Cardiac muscle cell (in vitro differentiated cells and primary cell): ENCODE measurements at places on chromosomes 5 and 9. TPM values are rescaled to one million over a fixed set of nuclear protein-coding genes. Genes with fewer than 3 reads are reported as not detected.

Gene NSMF
- total RNA-seq: 75.6 and 107 TPM in 2 replicates

- DNase-seq: no peak
Observed at GRCh38 chr5:93044859-93045666, 536.0 kb downstream of the NR2F1-AS1 start.

Gene OGN
- 0.11 TPM in 1 of 2 replicates, not detected in the other for total RNA-seq

GRCh38 chr5:125149527-125149926, 403.1 kb upstream of the ZNF608 start:
- no peak for DNase-seq

Gene ZER1
- total RNA-seq: 89.6 and 94.1 TPM in 2 replicates

DNA sequence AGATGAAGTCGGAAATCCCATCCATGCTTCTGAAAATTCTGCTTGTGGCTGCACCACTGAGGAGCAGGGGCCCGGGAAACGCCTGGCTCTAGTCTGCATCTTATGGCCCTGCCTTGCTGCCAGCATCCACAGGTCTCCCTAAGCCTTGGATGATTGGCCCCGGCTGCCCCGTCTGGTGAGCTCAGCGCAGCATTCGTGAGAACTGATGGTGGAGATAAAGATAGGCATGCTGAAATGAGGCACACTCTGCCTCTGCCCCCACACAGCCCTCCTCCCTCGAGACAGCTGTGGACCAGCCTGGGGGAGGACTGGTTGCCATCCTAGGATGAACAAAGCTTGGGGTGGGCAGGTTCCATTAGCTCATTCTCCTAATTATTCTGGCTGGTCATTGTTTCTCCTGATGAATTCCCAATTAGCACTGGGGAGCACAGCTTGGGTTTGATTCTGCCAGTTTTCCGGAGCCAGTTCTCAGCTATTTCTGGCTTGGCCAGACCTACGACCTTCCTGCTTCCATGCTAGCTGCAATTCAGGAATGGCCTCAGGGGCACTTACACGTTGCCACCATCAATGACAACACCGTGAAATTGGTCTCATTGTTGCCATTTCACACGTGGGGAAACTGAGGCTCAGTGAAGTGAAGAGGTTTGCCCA, 62.8 kb upstream of the CPEB4 start:
- DNase-seq: peak; percentile 50

DNA sequence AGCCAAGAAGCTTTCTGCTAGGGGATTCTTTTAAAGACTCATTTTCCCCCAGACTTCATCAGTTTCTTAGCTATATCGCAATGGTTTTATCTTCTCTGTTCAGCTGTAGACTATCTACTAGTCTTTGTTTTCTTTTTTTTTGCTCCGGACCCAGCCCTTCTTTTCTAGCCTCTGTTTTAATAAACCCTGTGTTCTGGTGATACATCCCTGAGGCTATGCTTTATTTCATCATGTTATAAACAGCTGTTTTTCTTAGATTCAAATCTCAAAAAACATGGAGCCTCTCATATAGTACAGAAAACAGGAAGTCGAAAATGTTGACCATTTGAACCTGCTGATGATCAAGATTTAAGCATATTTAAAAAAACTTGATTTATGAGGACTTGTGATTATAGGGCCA, 37.8 kb downstream of the SCGB3A1 start:
- no peak for DNase-seq

Gene CBY3
- 0.18 TPM in 1 of 2 replicates, not detected in the other for total RNA-seq

DNA sequence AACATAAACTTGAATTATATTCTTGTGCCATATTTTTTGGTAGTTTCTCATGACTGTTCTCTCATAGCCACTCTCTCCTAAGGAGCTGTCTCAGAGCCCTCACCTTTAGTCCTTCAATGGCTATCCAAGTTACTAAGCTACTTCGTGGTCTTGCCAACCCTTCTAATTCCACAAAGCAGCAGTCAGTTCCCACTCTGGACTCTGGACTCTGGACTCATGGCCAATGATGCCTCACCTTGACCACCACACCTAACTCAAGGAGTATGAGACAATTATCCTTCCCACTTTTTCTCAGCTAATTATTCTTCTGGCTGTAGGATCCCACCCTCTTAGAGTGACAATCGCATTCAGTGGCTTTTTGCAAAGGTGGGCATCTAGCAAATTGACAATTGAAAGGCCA, 42.2 kb downstream of the TUSC1 start:
- DNase-seq: no peak

Gene SMIM32
- total RNA-seq: 0.36 and 0.81 TPM in 2 replicates

Gene OR13C3
- total RNA-seq: 0.24 TPM in 1 of 2 replicates, not detected in the other

Gene FOXD4L6
- total RNA-seq: 0.60 TPM in 1 of 2 replicates, not detected in the other

DNA sequence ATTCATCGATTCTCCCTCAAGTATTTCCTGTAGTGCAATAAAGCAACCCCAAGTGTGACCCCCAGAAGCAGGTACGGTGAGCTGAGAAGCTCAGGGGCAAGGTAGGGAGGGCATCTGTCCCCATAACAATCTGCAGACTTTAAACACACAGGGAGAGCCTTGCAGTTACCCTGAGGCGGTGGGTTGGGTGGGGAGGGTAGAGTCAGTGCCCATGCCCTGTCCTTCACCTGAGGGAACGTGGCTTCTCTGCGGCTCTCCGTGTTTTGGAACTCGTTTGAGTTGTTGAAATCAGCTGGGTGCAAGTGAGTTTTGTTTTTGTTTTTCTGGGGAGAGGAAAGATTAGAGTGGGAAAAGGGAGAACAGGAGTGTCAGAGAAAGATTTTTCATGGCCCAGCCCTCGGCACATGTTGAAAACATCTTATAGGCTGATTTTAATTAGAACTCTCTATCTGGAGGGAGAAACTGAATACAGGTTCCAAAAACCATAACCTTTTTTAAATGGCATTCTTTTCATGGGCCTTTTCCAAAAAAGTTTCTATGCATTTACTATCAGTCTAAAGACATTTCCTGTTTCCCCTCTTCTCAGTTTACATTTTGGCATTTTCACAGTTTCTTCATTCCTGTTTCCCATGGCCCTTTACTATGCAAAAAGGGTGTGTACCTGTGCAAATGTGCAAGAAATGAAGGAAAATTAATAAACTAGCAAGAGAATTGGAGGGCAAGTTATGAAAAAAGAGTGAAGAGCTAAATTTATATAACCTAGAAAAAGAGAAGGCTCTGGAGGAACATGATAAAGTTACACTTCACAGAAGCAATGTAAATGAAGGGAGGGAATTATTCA, 266.5 kb upstream of the VLDLR start:
- no peak for DNase-seq

GRCh38 chr5:32754284-32754683, 43.2 kb downstream of the NPR3 start:
- DNase-seq: no peak

Gene TMEM252
- total RNA-seq: not detected in 2 replicates

GRCh38 chr5:176184608-176185132, 53.6 kb upstream of the SIMC1 start:
- no peak for DNase-seq

Gene CTSV
- 29.0 and 33.9 TPM in 2 replicates for total RNA-seq

DNA sequence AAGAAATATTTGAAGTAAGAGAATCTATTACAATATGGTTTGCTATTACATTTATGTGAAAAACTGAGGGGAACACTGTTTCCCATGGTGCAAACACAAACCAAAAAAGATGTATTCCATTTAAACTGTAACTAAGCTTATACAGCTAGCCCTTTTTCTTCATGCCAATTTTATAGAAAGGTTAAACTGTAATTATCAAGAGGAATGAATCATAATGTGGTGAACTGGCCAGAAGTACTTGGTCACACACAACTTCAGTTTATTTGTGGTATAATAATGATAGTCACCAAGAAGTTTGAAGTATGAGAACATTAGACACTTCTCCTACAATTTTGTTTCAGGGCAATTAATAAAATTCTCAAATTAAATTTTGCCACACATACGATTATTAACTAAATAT, 177.9 kb downstream of the XRCC4 start:
- peak; percentile 40 for DNase-seq

DNA sequence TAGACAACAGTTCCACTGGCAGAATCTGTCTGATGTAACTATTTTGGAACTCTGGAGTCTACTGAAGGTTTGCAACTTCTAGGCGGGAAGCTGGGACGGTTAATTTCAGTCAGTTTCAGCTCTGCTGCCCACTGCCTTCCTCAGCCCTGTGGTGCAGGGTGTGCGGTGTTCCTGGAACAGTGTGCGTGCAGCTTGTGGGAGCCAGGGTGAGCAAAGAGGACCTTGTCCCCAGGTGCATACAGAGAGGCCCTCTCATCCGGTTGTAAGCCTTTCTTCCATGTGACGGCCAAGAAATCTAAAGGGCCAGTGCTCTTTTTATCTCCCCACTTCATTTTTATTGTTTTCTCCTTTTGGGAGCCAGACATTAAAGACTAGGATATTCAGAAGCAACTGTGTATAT, 114.6 kb downstream of the EHMT1 start:
- no peak for DNase-seq

Gene TMEM174
- total RNA-seq: not detected in 2 replicates

DNA sequence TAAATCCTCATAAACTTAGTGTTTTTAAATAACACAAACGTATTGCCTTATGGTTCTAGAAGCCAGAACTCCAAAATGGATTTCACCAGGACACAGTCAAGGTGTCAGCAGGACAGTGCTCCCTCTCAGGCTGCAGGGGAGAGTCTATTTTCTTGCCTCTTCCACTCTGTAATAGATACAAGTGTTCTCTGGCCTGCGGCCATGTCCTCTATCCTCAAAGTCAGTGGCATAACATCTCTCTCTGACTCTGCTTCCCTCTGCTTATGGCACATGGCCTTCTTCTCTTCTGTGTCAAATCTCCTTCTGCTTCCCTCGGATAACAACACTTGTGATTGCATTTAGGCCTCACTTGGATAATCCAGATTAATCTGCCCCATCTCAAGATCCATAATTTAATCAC, 129.4 kb upstream of the OR13F1 start:
- DNase-seq: no peak

Gene PRELID2
- 24.9 and 41.2 TPM in 2 replicates for total RNA-seq

DNA sequence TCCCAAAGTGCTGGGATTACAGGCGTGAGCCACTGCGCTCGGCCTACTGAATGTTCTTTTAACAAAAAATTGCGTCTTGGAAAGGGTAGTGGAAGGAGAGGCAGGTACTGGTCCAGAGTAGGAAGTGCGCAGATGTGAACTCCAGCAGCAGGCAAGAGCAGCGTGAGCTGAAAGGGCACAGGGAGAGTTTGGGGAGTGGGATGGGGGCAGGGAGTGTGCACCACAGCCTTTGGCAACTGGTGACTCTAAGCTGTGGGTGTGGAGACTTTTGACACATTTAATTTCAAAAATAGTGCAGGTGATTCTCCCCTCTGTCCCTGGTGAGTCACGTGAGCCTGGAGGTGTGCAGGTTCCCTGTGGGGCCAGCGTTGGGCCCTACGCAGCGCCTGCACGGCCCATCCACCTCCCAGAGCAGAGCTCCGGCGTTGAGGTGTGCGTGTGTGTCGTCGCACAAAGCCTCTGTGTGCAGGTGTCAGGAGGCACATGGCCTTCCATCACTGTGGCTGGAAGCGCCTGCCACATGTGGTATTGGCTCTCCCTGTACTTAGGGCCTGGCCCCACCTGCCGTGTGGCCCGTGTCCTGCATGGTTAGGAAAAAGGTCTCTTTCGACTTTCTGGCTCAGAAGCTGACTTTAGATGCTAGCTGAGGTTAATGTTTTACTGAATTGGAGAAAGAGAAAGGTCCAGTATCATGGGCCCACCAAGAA, 11.5 kb downstream of the SQSTM1 start:
- DNase-seq: no peak

Gene CYSRT1
- total RNA-seq: 5.8 and 7.0 TPM in 2 replicates

GRCh38 chr5:149320791-149321330, 24.4 kb upstream of the GRPEL2 start:
- peak; percentile 94 for DNase-seq

Gene PLAC8L1
- not detected in 2 replicates for total RNA-seq

GRCh38 chr5:89281766-89282553, 399.0 kb upstream of the MEF2C start:
- no peak for DNase-seq

Gene ECPAS
- total RNA-seq: 51.9 and 56.6 TPM in 2 replicates

GRCh38 chr9:25681266-25681665, 3.0 kb upstream of the TUSC1 start:
- DNase-seq: no peak

- peak; percentile 46 for DNase-seq
Observed at GRCh38 chr5:170302653-170303501, 5.3 kb upstream of the LCP2 start.

Gene FRRS1L
- 0.07 and 0.30 TPM in 2 replicates for total RNA-seq

Gene TEK
- 1.4 and 1.5 TPM in 2 replicates for total RNA-seq

- DNase-seq: no peak
Observed at GRCh38 chr9:72864327-72864726, 88.5 kb downstream of the ALDH1A1 start.

DNA sequence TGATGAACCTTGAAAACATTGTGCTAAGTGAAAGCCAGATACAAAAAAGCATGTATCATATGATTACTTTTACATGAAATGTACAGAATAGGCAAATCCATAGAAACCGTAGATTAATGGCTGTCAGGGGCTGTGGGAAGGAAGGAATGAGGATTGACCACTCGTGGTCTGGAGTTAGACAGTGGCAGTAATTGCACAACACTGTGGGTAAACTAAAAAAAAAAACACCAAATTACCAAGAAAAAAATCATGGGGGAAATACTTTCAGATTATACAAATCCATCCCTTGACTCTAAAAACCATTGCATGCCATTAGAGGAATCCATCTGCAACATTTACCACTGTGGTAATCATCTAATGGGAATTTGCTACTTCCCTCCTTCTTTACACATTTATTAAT, 140.0 kb downstream of the SIL1 start:
- DNase-seq: peak; percentile 73
